ENCODE measurements at places on chromosomes 3 and 15. TPM values are rescaled to one million over a fixed set of nuclear protein-coding genes. Genes with fewer than 3 reads are reported as not detected.
A peak's percentile ranks its signal among the peaks of the same experiment; 100 is the strongest.

DNA sequence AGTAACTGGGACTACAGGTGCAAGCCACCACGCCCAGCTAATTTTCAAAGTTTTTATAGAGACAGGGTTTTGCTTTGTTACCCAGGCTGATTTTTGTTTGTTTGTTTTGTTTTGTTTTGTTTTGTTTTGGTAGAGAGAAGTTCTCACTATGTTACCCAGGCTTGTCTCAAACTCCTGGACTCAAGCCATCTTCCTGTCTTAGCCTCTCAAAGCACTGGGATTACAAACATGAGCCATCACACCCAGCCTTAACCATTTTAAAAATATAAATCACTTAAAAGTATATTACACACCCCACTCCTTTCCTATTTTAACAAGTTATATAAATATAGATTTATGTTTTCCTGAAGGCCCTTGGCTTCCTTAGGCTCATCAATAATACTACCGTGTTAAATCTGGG is 6.5 kb upstream of the DYNC1LI1 start:
- peak; percentile 31 for DNase-seq

GRCh38 chr15:63544258-63545026 is 40.0 kb downstream of the USP3 start:
- DNase-seq: no peak

DNA sequence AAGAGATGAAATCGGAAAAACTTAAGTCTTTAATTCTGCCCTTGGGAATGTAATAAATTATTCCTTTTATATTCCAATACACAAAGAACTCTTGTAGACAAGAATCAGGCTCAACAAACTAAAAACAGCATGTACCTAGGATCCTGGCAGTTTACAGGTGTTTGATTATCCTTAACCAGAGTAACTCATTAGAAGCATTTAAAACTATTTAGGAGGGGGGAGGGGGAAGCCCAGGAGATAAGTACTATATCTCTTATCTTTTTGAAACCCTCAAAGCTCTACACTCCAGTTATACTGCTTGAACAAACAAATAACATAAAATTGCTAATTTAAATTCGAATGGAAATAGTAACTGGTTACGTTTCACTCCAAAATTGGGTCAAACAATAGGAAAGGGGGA is 1.9 kb downstream of the CNBP start:
- no peak for DNase-seq

LRRIQ4 gene
- total RNA-seq: not detected

COL6A5 gene
- total RNA-seq: under 0.01 TPM

GPR149 gene
- total RNA-seq: not detected

PLCB2 gene
- total RNA-seq: 0.64 TPM

SNAPC5 gene
- 17.4 TPM for total RNA-seq

PLA2G4F gene
- total RNA-seq: not detected

PRTG gene
- 6.9 TPM for total RNA-seq

CYP11A1 gene
- 0.64 TPM for total RNA-seq
